ENCODE measurements at places on chromosomes 5 and 9. TPM values are rescaled to one million over a fixed set of nuclear protein-coding genes. Genes with fewer than 3 reads are reported as not detected.

- no peak overlapping the region for H3K4me3 ChIP-seq
- no peaks in the 10 kb centered on the region for H3K4me1 ChIP-seq
- H3K36me3 ChIP-seq: no peaks in the 10 kb centered on the region
- H3K27ac ChIP-seq: no peak overlapping the region
Observed at GRCh38 chr5:180640611-180640860, 8.9 kb downstream of the FLT4 start.

- peaks cover 7% of the 10 kb centered on the region for H3K36me3 ChIP-seq
- no peaks in the 10 kb centered on the region for H3K4me1 ChIP-seq
- H3K27me3 ChIP-seq: no peaks in the 10 kb centered on the region
- DNase-seq: no peak
Observed at GRCh38 chr9:132061526-132061925, 18.1 kb downstream of the MED27 start.

- H3K4me3 ChIP-seq: no peak overlapping the region
- H3K4me1 ChIP-seq: no peaks in the 10 kb centered on the region
- no peak for DNase-seq
- peaks cover 39% of the 10 kb centered on the region for H3K27me3 ChIP-seq
Observed at GRCh38 chr5:140084541-140084940, 29.4 kb upstream of the PURA start.

The PRKACG gene
- not detected for total RNA-seq

The IFNA8 gene
- total RNA-seq: not detected

All from PC-3 (cell line).